Activated T-helper 1 cell treated with Interleukin-2 at 50 U/mL for 16 hours (primary cell): ENCODE measurements at places on chromosomes 5 and 9.

GRCh38 chr5:136994154-136994553 is 505.0 kb downstream of the SPOCK1 start:
- DNase-seq: no peak

- no peak for DNase-seq
Observed at GRCh38 chr5:135876146-135876545, 19.5 kb downstream of the IL9 start.

- DNase-seq: no peak
Observed at GRCh38 chr9:68709291-68710110, 4.5 kb downstream of the PIP5K1B start.

DNA sequence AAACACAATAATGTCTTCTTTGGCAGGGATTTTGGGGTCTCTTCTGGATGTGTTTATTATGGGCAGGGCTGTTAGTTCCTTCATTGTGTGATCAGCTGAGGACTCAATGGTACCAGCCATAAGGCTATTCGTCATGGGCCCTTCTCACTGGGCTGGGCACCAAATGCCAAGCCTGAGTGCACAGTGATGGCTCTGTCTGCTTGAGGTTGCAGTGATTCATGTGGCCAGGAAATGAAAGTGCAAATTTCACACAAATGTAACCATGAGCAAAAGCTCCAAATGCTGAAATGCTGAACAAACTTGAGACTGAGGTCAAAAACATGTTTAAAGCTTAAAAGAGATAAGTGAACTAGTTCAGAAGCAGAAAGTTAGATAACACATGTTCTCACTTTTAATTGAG is 191.0 kb downstream of the TARS1 start:
- no peak for DNase-seq

DNA sequence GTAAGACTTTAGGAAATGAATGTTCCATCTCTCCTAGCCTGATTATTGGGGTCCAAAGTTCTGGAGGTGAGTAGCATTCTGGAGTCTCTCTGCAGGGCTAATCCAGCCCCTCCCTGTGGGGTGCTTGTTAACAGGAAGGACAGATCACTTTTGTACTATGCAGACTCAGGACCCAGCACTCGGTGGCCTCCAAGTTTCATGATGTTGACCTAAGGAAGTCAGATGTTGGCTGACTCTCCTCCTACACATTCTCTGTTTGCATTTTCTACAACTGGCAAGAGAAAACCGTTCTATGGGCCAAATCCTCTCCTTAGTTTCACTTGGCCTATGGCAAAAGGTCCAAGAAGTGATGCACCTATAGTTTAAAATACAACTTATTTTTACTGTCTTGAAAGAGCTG is 5.5 kb upstream of the PDE8B start:
- no peak for DNase-seq

GRCh38 chr5:179185256-179185940 is 125.2 kb downstream of the ZNF354C start:
- no peak for DNase-seq

DNA sequence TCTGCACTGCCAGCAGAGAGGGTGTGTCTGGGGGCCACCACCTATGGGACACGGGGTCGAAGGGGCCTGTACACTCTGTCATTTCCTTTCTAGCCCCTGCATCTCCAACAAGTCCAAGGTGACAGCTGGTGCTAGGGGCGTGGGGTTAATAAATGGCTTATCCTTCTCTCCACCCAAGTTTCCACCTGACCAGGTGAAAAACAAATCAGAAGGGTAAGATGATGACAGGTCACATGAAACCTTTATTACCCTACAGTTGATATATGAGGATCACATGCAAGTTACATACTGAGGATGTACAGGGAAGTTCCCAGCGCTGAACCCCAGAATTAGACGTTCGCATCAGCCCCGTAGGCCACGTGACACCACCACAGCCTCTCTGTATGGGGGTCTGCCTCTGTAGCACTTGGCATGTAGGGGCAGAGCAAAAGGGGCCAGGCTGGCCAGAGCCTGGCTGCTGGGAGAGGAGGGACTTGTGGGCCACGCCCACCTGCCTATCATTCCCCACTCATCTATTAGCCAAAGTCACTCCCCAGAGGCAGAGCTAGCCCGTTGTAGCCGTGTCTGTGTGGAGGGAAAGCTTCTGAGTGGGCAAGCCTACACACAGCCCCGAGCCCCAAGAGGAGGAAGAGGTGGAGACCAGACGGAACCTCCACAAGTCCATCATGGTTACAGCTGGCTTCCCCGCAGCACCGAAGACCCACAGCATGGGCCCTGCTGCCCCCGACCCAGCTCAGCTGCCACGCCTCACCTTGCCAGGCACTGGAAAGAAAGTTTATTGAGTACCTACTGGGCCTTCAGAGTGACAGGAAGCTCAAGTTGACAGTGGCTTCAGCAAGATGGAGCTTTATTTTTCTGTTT is 2.2 kb downstream of the TMEM141 start:
- DNase-seq: no peak

DNA sequence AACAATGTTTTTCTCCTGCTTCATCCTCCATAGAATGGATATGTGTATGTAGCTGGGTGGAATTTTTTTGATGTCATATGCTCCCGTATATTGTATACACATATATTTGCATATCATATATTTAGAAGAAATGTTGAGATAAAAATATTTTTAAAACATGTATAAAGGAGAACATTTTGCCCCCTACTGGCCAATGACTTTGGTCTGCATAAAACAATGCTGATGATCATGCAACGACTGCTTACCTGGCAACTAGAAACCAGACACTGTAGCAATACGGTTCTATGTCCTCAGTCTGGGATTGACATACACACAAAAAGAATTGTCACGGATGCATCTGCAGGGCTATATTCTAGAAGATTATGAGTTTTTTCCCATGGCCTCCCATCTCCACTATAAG is 503.6 kb downstream of the ELAVL2 start:
- no peak for DNase-seq

DNA sequence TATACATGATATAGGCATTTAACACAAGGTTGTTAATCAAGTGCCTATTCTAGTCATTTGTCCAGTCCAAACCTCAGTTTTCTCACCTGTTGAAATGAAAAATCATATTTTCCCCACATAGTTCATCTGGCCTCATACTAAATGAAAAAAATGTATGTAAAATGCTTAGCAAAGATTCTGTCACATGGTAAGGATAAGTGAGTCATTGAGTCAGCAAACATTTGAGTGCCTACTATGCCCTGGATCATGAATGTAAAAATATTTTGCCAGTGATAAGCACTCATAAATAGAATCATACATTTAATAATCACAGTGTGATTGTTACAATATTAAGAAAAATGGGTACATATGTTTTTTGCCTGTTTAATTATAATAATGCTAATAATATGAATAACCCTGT is 181.2 kb upstream of the PAPPA start:
- DNase-seq: no peak

GRCh38 chr5:491856-492155 is 32.4 kb downstream of the SLC9A3 start:
- no peak for DNase-seq

DNA sequence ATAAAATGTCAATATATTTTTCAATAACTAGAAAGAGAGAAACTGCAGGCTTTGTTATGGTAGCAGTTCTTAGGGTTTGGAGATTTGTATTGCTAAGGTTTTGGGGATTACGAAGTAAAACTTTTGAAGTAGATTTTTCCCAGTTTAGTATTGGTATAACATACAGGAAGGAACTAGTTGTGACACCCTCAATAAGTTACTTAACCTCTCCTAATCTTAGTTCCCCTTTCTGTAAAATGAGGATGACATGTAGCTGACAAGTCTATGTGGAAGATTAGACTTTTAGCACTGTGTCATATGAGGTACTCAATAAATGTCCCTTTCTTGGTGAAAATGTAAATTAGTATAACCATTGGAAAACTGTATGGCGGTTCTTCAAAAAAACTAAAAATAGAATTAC is 73.4 kb upstream of the ATG10 start:
- DNase-seq: no peak

DNA sequence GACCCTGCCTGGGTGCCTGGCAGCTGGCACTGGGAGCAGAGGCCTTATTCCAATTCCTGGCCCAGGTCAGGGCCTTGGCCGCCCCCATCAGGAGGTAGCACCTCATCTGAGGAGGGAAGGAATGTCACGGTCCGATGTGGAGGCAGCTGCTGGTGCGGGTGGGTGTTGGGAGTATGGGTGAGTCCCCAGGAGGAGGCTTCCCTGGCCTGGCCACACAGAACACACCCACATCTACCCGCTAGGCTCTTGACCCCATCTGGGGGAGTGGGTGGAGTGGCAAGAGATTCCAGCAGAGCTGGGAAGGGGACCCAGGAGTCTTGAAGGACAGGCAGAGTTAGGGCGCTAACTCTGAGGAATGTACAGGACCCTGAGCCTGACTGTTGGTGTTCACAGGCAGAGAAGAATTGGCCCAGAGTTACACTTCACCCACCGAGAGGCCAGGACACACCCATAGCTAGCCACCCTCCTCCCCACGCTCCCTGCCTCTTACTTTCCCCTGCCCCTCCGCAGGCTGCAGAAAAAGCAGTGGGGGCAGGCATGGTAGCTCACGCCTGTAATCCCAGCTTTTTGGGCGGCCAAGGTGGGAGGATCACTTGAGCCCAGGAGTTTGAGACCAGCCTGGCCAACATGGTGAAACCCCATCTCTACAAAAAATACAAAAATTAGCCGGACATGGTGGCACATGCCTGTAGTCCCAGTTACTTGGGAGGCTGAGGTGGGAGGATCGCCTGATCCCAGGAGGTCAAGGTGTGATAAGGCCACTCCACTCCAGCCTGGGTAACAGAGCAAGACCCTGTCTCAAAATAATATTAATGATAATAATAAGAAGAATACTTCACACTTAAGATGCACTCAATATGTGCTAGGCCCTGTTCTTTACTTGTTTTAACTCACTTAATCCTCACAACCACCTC is 6.0 kb downstream of the OLFML2A start:
- DNase-seq: no peak

DNA sequence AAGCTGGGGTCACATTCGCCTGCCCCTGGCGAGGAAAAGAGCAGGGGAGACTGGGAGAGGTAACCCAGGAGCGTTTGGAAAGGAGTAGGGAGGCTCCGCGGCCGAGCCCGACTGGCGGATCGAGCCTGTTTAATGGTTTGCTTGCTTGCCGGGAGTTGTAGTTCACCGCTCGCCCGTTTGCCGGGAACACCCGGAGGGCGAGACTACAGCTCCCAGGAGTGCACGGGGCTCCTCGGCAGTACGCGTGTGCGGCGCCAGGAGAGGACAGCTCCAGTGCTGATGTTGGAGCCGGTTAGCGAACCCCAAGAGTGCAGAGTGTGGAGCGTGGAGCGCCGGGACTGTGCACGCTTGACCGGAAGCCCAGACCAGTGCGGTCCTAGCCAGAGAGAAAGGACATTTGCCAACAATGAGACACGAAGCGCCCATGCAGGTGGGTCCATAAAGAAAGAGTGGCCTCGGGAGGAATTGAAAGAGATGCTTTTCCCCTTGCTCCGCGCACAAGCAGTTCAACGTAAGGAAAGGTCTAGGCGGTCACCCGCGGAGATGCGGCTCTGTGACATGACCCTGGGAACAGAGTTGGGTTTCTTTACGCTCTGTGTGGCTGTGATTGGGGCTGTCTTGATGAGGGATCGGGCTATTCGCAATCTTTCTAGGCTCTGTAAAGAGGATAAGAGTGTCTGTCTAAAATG is at the start of gene RAB3C:
Gene RAB3C (plus strand): TSS at position 273 of the 689 bp plus-strand sequence. CDS start 134 bp downstream, at position 407.
- no peak for DNase-seq

DNA sequence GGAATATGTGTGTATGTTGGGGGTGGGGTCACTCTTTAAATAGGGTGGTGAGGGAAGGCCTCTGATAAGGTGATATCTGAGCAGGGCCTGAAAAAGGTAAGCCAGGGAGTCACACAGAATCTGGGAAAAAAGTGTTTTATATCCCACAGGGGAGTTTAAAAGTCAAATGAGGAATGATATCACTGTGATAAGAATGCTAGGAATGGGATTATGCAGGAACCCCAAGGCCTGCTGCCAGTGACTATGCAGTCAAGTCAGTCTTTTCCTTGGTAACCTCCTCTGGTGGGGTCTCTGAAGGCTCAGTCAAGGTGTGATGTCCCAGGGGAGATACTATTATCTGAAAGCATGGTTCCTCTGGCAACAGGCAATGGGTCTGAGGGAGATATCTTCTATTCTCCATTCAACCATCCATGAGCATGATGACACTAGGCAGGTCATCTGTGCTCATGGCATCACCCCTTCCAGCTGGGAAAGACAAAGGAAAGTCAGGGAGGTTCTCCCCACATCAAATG is 53.5 kb downstream of the GRIA1 start:
- no peak for DNase-seq

DNA sequence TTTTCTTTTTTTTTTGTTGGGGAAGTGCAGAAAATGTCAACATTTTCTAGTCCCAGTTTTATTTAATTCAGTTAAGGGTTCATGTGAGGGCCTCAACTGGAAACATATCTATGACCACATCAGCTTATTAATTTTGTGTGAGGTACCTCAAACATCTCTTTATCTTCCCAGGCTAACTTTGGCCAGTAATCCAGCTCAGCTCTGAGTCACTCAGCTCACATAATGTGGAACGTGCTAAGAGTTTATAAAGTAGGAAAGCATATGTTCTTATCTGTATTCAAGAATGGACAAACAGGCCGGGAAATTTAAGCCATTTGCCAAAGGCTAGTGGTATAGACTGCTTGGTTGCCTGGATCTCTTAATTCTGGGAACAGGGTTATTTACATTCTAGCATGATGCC is 118.4 kb downstream of the INSYN2B start:
- DNase-seq: no peak
